ENCODE measurements at places on chromosomes 13 and 19. TPM values are rescaled to one million over a fixed set of nuclear protein-coding genes. Genes with fewer than 3 reads are reported as not detected.

ADGRE1 gene
- total RNA-seq = not detected

ZNF845 gene
- 4.0 TPM for total RNA-seq

TUBB4A gene
- not detected for total RNA-seq

OR7A5 gene
- not detected for total RNA-seq

GRCh38 chr19:33487901-33488800, 33.4 kb downstream of the PEPD start:
- H3K27ac ChIP-seq = no peak overlapping the region
- H3K4me3 ChIP-seq = no peak overlapping the region
- peaks cover 4% of the 10 kb centered on the region for H3K27me3 ChIP-seq
- H3K36me3 ChIP-seq = peaks cover 15% of the 10 kb centered on the region
- DNase-seq = no peak

DNA sequence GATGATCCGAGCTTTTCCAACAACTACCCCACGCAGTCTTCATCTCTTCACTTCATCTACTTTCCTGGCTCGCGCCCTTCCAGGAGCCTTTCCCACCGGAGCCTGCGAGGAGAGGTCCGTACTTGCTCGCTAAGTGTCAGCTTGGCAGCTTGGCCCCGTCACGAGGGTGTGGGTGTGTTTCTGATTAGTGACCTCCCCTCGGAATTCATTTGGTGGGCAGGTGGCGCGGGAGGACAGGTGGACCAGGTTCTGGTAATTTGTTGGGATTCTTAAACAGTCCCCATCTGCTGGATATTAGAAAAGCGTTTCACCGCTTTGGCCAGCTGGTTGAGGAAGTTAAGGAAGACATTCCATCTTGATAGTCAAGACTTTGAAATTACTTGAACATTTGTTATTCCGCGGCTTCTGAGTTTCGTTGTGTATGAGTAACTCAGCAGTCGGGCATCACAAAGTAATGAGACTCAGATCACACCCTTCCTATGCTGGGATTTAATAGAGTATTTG, 515 bp downstream of the UFM1 start:
- H3K27me3 ChIP-seq = no peaks in the 10 kb centered on the region
- peak; percentile 20 for DNase-seq
- peak overlapping the region; percentile 99 for H3K27ac ChIP-seq
- H3K4me1 ChIP-seq = peaks cover 31% of the 10 kb centered on the region

DNA sequence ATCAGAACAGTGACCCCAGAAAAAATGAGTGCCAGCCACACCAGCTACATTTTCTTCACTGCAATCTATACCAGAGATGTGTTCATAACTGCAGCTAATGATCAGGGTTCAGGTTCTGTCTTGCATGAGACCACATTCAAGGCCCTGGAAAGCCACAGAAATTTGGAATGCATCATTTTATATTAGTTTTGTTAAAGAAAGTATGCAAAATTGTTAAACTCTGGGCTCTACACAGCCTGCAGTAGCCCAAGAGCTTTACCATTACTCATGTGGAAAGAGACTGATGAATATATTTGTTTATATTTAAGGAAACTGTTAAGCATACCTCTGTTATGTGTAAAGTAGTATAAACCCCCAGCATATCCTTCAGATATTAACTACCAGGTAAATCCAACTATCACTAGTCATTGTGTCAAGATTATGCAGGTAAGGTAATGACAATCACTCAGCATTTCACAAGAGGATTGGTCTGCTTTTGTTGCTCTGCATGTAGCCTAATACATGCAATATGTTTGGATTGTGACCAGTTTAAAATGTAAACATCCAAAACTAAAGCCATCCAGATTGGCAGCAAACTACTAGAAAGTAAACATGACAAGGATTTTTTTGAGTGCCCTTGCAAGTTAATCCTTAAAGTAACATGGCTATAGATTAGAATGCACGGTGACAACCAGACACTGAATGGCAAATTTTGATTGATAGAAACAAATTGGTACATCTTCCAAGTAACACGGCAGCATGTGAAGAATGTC, 429.1 kb upstream of the ARGLU1 start:
- peaks cover 7% of the 10 kb centered on the region for H3K36me3 ChIP-seq
- no peaks in the 10 kb centered on the region for H3K27me3 ChIP-seq
- peak overlapping the region; percentile 70 for H3K4me3 ChIP-seq
- H3K27ac ChIP-seq = peak overlapping the region; percentile 43
- DNase-seq = no peak

GRCh38 chr13:65724226-65724625, 1505.9 kb downstream of the PCDH9 start:
- no peaks in the 10 kb centered on the region for H3K36me3 ChIP-seq
- no peaks in the 10 kb centered on the region for H3K27me3 ChIP-seq
- no peak for DNase-seq

DNA sequence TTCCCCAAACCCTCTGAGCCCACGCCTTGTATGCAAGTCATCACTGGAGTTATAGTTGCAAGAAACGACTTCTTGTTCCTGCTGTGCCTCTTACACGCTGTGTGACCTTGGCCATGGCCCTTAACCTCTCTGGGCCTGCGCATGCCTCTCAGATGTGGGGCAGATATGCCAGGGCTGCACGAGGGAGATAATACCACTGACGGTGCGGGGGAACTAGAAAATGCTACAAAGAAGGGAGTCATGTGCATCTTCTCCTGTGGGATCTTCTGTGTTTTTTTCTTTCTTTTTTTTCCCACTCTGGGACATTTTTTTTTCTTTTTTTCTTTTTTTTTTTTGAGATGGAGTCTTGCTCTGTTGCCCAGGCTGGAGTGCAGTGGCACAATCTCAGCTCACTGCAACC, 4.3 kb upstream of the SAMD1 start:
- H3K27me3 ChIP-seq = peaks cover 5% of the 10 kb centered on the region
- H3K4me3 ChIP-seq = no peak overlapping the region

DNA sequence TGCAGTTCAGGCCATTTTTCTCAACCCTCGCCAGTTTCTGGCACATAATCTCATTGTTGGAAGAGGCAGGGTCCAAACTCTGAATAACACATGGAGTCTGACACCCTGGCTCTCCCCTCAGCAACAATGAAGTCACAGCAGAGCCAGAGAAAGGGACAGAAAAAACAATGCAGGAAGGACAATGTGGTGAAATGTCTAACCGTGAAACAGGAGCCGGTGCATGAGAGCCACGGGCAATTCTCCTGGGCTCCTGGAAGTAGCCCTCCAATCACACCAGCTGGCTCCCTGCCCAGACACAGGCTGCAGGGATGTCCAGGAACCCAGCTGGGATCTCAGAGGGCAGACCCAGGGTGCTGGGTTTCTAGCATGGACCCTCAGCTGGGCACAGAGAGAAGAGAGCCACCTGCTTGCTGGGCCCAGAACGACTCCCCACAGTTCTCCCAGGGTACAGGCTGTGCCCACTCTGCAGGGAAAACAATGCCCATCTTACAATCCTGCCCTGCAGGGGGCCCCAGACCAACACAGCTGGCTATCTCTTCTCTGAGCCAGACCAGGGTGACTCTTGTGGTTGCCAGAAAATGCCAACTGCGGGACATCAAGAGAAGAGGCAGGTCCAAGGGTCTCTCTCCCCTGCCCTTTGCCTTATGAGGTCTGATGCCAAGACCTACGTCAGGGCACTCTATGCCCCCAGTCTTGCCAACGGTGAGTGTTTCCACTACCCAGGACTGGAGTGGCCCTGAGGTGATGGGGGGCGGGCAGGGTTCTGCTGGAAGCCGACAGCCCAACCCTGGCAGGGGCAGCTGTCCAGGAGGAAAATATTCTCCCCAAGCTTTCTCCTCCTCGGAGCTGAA, 64.5 kb downstream of the CEBPG start:
- no peaks in the 10 kb centered on the region for H3K27me3 ChIP-seq
- H3K4me1 ChIP-seq = peaks cover 4% of the 10 kb centered on the region
- H3K27ac ChIP-seq = no peak overlapping the region
- no peak for DNase-seq
- 0 out of 2 replicates have a peak, but pooled peaks cover 4% of the 10 kb centered on the region for H3K36me3 ChIP-seq

- DNase-seq = no peak
- H3K4me1 ChIP-seq = peaks cover 5% of the 10 kb centered on the region
- peaks cover 11% of the 10 kb centered on the region for H3K36me3 ChIP-seq
- H3K27me3 ChIP-seq = no peaks in the 10 kb centered on the region
- H3K4me3 ChIP-seq = no peak overlapping the region
- H3K27ac ChIP-seq = no peak overlapping the region
Observed at GRCh38 chr19:18529782-18530181, 7.9 kb upstream of the ELL start.

DNA sequence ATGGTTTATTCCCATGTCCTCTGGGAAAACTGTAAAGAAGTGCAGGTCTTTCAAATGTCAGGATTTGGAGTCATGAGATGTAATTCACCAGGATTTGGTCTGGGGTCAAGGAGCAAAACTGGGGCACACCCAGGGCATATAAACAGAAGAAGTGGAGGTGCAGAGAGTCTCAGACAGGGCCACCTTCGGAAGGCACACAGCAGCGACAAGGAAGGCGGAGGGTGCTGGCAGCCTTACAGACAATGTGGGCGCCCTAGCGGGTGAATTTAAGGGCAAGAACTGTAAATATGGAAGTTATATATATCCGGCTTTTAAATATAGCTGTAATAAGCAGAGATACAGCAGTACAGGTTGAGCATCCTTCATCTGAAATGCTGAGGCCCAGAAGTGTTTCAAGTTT, 31.2 kb downstream of the DHRS12 start:
- no peaks in the 10 kb centered on the region for H3K36me3 ChIP-seq
- no peak for DNase-seq
- H3K27ac ChIP-seq = no peak overlapping the region
- H3K27me3 ChIP-seq = peaks cover 12% of the 10 kb centered on the region

DNA sequence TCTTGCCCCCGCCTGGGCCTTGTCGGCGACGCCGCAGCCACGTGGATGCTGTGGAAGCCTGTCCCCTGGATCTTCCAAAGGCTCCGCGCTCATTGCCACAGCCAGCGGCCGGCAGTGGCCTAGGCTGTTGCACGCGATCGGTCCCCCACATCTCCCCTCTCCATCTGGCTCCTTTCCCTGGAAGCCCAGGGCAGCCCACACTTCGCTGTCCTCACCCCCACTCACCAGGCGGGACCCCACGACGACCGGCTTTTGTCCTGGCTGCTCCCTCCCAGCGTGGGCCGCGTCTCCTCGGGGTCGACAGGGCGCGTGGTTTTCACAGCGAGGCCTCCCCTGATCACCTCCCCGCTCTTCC, 605 bp upstream of the TEX30 start:
- DNase-seq = no peak
- peaks cover 13% of the 10 kb centered on the region for H3K36me3 ChIP-seq
- no peaks in the 10 kb centered on the region for H3K27me3 ChIP-seq
- peaks cover 50% of the 10 kb centered on the region for H3K4me1 ChIP-seq
- H3K4me3 ChIP-seq = peak overlapping the region; percentile 96

GRCh38 chr19:12913851-12914690, 5.0 kb downstream of the SYCE2 start:
- no peak overlapping the region for H3K27ac ChIP-seq
- H3K36me3 ChIP-seq = no peaks in the 10 kb centered on the region
- DNase-seq = no peak
- H3K4me1 ChIP-seq = peaks cover 22% of the 10 kb centered on the region

DNA sequence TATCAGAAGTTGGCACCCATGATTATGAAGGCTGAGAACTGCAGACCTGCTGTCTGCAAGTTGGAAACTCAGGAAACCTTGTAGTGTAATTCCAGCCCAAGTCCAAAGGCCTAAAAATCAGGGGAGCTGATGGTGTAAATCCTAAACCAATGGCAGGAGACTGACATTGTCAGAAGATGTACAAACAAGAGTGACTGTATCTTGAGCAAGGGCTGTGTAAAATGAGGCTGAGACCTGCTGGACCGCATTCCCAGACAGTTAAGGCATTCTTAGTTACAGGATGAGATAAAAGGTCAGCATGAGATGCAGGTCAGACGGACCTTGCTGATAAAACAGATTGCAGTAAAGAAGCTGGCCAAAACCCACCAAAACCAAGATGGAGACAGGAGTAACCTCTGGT, 147.7 kb downstream of the COG6 start:
- H3K27ac ChIP-seq = no peak overlapping the region
- H3K4me1 ChIP-seq = no peaks in the 10 kb centered on the region
- no peak for DNase-seq

DNA sequence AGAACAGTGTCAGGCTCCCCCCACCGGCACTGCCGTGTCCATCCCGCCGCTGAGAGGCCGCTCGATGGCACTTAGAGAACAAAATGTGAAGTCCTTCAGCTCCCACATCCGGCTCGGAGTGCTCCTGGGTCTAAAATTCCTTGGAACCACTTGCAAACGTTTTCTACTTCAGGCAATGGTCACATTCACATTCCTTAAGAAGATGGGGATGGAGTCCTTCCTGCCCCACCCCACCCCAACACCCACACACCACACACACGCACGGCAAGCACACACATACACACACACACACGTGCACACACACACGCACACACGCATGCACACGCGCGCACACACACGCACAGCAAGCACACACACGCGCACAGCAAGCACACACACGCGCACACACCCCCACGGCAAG, 83.4 kb downstream of the SOX1 start:
- no peak for DNase-seq
- no peak overlapping the region for H3K4me3 ChIP-seq
- H3K36me3 ChIP-seq = peaks cover 8% of the 10 kb centered on the region
- no peaks in the 10 kb centered on the region for H3K27me3 ChIP-seq
- H3K27ac ChIP-seq = no peak overlapping the region
- H3K4me1 ChIP-seq = no peaks in the 10 kb centered on the region

DNA sequence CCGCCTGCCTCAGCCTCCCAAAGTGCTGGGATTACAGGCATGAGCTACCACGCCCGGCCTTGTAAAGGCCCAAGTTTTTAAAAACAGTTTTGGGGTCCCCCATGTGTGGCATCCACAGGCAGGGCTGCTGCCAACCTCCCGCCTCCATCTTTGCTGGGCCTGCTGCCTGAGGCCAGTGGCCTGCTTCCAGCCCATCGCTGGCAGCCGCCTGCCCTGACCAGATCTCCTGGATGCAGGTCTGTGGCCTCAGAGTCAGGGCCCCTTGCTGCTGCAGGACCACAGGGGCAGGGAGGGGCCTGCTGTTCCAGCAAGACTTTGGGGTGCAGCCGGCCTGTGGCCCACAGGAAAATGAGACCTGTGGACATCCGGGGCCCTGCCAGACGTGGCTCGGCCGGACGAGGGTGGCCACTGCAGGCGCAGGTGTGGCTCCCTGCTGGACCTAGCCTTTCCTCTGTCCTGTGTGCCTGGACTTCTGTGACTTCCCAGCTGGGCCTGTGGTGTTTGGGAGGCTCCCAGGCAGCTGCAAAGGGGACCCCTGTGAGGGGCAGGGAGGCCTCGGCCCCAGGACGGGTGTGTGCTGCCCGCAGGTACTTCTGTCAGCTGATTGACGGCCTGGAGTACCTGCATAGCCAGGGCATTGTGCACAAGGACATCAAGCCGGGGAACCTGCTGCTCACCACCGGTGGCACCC, 14.4 kb downstream of the STK11 start:
- H3K4me1 ChIP-seq = peaks cover 21% of the 10 kb centered on the region
- no peak for DNase-seq
- no peaks in the 10 kb centered on the region for H3K36me3 ChIP-seq
- H3K4me3 ChIP-seq = no peak overlapping the region
- H3K27me3 ChIP-seq = peaks cover 5% of the 10 kb centered on the region

- H3K4me1 ChIP-seq = peaks cover 24% of the 10 kb centered on the region
- no peaks in the 10 kb centered on the region for H3K36me3 ChIP-seq
- DNase-seq = no peak
- H3K27me3 ChIP-seq = no peaks in the 10 kb centered on the region
- no peak overlapping the region for H3K27ac ChIP-seq
- no peak overlapping the region for H3K4me3 ChIP-seq
Observed at GRCh38 chr13:28710161-28710560, 8.6 kb downstream of the SLC46A3 start.

All from HFFc6 (cell line).